ENCODE measurements at places on chromosomes 4 and X.

GRCh38 chr4:9988933-9989332 lies 32.4 kb downstream of the SLC2A9 start:
- no peak for DNase-seq

DNA sequence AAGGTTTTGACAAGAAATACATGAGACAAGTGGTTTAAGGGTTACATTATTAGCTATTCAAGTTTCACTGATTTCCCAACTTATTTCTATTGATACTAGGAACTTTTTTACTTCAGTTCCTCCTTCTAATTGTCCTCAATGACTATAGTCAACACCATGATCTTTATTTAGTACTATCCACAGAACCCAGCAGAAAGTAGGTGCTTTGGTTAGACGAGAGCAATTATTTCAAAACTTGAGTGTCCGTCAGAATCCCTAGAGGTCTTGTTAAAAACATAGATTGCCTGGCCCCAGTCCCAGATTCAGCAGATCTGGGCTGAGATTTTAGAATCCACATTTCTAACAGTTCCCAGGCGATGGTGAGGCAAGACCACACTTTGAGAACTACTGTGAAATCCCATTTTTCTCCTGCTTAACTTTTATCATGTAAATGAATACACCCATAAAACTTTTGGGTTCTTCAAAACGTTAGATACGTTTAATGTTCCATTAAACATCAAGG lies 17.9 kb downstream of the EXOC1 start:
- no peak for DNase-seq

- DNase-seq = peak; percentile 48
These were observed 51.2 kb downstream of the TMPRSS11E start for GRCh38 chr4:68498413-68499007.

DNA sequence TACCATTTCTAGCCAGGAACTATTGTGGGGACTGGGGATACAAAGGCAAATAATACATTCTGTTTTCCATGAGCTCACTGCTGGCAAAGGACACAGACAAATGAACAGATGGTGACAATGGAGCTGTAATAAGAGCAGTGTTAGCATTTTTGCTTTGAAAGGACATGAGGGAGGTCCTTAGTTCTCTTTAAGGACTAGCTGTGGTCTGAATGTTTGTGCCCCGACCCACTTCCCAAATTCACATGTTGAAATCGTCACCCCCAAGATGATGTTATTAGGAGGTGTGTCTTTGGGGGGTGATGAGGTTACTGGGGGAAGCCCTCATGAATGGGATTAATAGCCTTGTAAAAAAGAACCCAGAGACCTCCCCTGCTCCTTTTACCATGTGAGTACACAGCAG lies 30.3 kb downstream of the CCNG2 start:
- DNase-seq = no peak

DNA sequence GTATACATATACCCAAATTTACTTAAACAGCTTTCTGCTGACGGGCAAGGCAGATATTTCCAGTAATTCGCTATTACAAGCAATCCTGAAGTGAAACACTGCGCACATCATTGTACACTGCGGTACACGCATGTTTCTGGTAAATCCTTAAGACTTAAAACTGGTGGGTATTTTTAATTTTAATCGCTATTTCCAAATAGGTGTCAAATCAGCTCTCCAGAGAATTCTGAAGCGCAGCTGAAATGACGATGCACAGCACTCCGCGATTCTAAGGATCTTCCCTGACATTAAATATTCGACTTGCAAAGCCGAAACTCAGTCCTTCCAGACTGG lies 361 bp downstream of the TMEM128 start:
- no peak for DNase-seq

DNA sequence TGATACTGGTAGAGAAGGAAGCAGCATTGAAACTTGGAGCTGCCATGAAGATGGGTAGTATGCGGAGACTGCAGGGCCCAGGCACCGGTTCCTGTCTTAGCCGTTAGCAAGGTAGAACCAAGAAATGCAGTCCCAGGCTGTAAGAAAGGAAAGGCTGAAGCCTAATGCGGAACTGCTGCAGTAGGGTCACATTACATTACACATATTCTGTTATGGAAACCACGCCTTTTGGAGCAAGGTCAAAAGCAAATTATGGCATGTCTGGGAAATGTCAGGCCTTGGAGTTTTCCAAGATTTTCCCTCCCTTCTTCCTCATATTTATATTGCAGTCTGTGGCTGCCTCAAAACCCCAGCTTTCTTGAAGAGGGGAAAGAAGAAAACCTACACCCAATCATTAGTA lies 204.8 kb upstream of the RASGEF1B start:
- DNase-seq = no peak

DNA sequence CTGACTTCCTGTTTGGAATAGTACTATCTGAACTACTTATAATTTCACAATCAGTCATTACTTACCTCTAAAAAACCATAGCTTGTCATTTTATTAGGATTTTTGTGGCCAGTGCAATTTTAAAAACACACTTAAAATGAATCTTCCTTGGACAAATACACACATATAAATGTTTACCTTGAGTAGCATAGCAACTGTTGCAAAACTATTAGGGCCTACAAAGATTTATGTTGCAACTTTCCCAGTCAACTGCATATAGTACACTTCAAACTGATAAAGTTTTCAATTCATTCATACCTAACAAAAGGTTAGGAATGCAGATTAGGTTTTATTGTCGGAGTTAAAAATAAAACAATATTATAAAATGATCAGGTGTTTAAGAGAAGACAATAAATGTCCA lies 193.0 kb downstream of the PDGFC start:
- no peak for DNase-seq

GRCh38 chrX:7704205-7704604 lies 138.8 kb upstream of the VCX start:
- DNase-seq = no peak

DNA sequence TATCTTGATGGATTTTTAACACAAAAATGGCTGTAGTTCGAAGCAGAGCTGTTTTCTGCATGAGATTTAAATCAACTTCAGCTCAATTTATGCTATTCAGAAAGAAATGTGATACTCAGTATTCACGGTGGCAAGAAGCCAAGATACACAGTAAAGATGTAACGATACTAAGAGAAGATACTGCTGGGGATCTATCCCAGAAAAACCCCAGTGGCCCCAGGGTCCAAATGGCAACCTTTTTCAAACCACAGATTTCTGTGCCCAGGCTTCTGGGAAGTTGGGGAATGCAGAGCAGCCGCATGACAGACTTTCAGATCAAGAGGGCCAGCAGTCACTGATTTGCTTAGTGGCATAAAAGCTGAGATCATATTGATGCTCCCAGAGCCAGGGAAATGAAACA lies 353.9 kb downstream of the AFF2 start:
- no peak for DNase-seq

GRCh38 chr4:143251348-143251747 lies 66.6 kb downstream of the USP38 start:
- DNase-seq = no peak

DNA sequence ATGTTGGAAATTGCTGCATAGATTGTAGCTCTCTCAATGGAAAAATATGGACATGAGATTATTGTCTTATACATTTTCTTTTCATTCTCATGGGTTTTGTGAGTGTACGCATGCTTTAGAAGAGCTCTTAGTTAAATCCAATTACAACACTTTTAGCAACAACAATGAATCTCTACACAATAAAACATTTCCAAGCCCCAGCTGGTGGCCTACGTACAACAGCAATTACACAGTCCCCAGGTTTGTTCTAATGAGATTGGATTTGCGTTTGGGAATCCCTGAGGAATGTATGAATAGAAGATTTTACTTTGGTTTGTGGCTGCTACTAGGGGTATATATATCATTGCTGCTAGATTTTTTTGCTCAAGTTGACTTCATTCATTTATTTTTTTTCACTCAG lies 98.6 kb downstream of the FHDC1 start:
- DNase-seq = no peak

- no peak for DNase-seq
These were observed 63.6 kb downstream of the CLNK start for GRCh38 chr4:10620935-10621488.

- DNase-seq = no peak
These were observed 72.0 kb downstream of the CHST7 start for GRCh38 chrX:46645614-46646013.

- DNase-seq = no peak
These were observed 83.9 kb downstream of the POLA1 start for GRCh38 chrX:24777660-24778059.

- DNase-seq = no peak
These were observed 6.9 kb upstream of the BBS7 start for GRCh38 chr4:121877041-121877773.

- DNase-seq = no peak
These were observed 59.5 kb downstream of the MTM1 start for GRCh38 chrX:150627957-150628356.

DNA sequence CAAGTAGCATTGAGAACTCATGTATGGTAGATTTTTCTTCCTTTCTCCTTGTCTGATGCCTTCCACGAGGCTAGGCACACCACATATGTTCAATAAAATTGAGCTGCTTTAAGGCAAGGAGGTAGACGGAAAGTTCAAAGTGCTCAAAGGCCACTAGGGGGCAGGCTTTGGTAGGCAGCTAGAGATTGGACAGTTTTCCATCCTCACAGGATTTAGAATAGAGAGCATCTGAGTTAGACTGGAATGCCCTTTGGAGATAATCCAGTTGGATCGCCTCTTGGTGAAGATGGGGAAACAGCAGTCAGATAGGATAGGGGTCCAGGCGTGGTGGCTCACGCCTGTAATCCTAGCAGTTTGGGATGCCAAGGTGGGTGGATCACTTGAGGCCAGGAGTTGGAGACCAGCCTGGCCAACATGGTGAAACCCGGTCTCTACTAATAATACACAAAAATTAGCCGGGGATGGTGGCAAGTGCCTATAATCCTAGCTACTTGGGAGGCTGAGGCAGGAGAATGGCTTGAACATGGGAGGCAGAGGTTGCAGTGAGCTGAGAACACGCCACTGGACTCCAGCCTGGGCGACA lies 30.4 kb downstream of the ELF4 start:
- DNase-seq = peak; percentile 64

GRCh38 chr4:43843501-43843900 lies 605.1 kb downstream of the KCTD8 start:
- no peak for DNase-seq

GRCh38 chr4:62923783-62924182 lies 1485.5 kb downstream of the TECRL start:
- no peak for DNase-seq

DNA sequence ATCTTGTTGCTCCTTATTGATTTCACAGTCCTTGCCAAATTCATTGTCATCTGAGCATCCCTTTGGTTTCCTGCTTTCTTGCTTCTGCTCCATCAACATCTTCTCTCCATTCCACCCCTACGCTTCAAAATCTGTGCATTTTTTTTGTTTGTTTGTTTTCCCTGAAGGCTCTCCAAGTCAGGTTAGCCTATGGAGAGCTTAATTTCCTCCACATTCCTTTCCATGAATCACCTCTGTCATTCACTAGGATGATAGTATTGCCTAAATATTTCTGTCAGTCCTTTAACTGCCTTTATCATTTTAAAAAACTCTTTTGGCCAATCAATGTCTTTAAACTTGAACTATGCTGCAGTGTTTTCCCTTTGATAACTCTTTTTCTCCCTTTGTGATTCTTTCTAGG lies 67.7 kb downstream of the PPARGC1A start:
- DNase-seq = no peak

GRCh38 chr4:105933083-105933482 lies 37.8 kb downstream of the NPNT start:
- no peak for DNase-seq

DNA sequence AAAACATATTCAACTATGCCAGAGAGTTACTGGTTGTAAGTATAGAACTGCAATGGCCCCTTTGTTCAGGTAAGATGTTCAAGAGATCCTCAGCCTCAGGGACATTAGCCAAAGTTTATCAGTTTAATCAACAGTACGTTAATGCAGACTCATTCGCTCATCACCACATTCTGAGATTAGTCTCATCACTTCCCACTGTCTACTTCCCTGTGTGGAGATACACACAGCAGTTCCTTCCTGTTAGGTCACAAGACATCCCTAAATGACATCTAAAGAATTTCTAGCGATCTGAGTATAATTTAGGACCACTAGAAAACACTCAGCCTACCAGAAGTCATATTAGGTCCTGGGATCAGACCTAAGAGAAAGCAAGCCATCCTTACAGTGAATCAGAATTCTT lies 10.4 kb downstream of the SLC10A7 start:
- no peak for DNase-seq

DNA sequence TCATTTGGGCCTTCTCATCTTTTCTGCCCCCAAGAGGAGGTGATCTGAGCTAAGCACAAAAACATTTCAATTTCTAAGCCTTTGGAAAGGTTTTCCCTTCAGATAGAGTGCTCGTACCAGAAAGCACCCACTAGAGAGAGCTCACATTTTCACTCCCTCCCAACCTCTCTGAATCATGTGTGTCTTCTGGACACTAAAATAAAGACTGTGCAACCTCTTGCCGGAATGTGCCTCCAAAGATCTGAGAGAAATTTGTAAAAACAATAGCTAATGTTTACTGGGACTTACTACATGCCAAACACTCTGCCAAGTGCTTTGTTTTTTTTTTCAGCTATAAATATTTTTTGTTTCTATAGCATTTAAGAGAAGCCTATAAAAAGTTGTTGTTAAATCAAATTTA lies 120.6 kb upstream of the LNX1 start:
- no peak for DNase-seq

- no peak for DNase-seq
These were observed 39.4 kb downstream of the GLRA3 start for GRCh38 chr4:174789657-174790056.

- DNase-seq = peak; percentile 4
These were observed 637 bp downstream of the AMER1 start for GRCh38 chrX:64204701-64205440.

GRCh38 chrX:24026432-24026831 lies 554 bp downstream of the KLHL15 start:
- DNase-seq = no peak

- DNase-seq = no peak
These were observed 441.7 kb downstream of the ARAP2 start for GRCh38 chr4:35802644-35803043.

- no peak for DNase-seq
These were observed 16.9 kb downstream of the LHFPL1 start for GRCh38 chrX:112662559-112663427.

All from CD4-positive, alpha-beta T cell treated with Interleukin-6 at 100 ng/mL for 8 hours (primary cell).